ENCODE measurements at places on chromosomes 5 and 9.

DNA sequence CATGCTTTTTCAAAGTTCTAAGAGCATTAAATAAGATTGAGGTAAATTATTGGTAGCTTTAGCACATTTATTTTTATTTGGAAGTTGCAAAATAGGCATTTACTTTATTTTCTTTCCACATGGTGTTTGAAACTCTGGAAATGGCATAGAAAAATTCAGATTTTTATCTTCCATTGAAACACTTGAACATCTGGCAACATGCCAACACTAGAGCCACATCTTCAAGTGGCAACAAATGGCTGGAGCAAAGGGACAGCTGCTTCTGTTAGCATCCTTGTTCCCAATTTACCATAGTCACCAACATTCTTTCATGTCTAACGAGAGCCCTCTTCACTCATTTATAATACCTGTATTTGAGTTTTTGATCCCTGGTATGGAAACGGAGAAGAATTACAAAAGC lies 539.9 kb downstream of the ZNF608 start:
- no peak for DNase-seq

GRCh38 chr9:136081826-136082495 lies 13.1 kb downstream of the NACC2 start:
- DNase-seq: no peak

GRCh38 chr5:137563301-137563645 lies 64.1 kb upstream of the SPOCK1 start:
- DNase-seq: no peak

GRCh38 chr9:122302237-122303093 lies 37.8 kb downstream of the MRRF start:
- DNase-seq: no peak

GRCh38 chr5:158845941-158846340 lies 253.8 kb downstream of the EBF1 start:
- no peak for DNase-seq

DNA sequence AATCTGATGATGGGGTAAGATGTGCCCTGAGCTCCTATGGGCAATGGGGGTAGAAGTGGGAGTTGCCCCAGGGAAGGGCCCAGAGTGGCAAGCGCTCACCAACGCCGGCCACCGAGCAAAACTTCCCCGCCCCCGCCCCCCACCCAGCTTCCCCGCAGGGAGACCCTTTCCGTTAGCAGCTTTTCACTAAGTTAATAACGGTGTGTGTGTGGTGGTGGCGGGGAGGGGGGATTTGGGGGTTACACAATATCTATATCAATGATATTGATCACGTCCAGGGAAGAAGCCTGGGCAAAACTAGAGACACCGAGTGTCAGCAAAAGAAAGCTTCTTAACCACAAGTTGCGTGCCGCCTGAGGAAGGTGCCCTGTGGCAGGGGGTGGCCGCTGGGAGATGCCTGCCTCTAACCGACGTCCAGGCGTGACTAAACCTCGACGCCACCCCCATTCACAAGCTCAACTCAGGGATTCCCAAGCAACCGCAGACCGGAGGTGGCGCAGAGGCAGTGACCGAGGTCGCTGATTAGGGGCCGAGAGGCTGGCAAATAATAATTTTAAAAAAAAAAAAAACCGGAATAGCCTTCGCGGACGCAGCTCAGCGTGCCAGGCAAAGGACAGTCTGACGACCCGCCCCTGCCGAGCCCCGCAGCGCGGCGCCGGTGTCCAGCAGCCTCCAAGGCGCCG lies 222.6 kb downstream of the MEF2C start:
- no peak for DNase-seq

DNA sequence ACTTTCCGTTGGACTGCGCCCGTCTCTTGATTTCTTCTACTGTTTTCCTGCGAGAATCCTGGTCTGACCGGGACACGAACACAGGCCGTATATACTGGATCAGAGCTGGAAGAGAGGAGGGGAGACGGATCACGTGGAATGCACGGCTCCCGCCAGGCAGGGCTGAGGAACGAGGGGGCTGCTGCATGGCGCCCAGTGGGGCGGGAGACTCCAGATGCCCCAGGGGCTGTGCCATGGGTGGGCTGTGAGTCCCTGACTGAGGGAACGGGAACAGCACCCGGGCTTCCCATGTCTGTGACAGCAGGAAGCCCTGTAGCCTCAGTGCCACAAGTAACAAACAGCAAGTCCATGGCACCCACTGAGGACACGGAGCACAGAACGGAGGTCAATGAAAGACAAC lies 34.0 kb downstream of the LPCAT1 start:
- no peak for DNase-seq

DNA sequence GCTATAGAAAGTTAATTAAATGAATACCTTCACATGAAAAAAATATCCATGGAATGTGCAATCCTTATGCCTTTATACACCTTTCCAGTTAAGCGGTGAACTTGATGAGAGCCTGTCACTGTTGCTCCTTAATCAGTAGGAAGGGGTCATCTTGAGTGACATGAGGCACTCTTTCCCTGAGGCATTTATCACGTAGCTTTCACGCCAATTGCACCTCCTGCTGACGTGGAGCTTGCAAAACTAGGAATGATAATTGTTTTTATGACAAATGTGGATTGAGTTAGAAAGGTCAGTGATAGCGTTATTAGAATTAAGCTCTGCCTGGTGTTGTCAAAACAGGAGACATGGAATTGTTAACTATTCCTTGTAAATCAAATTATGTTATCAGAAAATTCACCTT lies 79.7 kb downstream of the SLF1 start:
- DNase-seq: no peak

DNA sequence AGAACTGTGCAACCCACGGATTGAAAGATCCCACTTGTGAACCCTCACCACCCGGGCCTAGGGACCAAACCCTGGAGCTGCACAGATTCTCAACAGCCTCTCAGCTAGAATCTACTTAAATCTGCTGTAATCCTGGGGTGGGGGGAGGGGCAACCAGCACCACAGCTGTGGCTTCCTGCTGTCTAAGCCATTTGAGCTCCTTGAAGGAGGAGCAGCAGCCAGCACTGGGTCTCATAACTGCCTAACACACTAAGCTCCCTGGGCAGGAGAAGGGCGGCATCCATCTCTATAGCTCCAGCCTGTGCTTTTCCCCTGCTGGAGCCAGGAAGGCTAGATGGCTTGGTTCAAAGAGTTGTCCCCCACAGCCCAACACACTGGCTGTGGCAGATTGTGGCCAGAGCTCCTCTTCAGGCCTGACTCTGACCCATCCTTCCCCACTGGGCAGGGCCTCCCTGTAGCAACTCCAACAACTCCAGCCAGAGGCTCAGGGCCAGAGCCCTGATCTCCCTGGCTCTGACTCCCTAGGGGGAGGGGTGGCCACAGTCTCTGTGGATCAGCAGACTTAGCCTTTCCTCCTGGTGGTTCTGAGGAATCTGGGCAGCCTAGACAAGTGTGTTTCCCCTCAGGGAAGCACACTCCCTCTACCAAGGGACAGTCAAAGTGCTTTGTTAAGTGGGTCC lies 72.0 kb upstream of the C9orf72 start:
- DNase-seq: no peak

- DNase-seq: peak; percentile 25
These were observed 142.1 kb downstream of the AGTPBP1 start for GRCh38 chr9:85599540-85600105.

GRCh38 chr9:130985606-130986162 lies 23.3 kb upstream of the LAMC3 start:
- DNase-seq: no peak

DNA sequence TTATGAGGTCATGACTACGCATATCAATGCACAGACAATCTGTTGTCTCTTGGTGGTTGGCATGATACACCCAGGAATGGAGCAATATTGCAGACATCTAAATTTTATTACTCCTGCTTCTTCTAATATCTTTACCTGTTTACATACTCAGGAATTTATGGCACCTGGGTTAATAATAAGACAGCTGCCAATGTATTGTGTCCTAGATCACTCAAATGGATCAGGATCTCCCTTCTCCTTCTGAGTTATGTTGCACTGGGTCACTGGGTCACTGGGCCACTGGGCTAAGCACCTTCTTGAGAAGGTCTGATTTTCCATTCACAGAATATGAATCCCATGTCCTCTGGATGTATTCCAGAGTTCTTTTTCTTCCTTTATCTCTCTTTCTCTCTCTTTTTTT lies 41.8 kb downstream of the CCL28 start:
- DNase-seq: no peak

DNA sequence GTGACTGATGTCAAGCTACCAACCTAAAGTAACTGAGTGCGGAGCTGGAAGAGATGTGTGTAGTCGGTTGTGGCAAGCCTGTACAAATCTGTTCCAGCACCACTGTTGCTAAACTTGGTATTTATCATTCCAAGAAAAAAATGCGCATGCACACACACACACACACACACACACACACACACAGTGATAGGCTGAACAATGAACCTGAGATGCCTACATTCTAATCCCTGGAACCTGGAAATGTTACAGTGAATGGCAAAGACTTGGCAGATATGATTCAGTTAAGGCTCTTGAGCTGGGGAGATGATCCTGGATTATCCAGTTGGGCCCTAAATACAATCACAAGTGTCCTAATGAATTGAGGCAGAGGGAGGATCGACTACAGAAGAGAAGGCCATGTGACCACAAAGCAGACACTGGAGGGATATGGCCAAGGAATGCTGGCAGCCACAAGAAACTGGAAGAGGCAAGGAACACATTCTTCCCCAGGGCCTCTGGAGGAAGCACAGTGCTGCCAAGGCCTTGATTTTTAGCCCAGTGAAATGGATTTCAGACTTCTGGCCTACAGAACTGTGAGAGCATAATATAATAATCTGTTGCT lies 49.7 kb upstream of the LHFPL2 start:
- DNase-seq: peak; percentile 66

- no peak for DNase-seq
These were observed 73.2 kb upstream of the SLIT3 start for GRCh38 chr5:169374111-169374510.

- no peak for DNase-seq
These were observed 793 bp upstream of the PKD2L2 start for GRCh38 chr5:137888466-137888862.

GRCh38 chr5:154713615-154714125 lies 41.5 kb upstream of the LARP1 start:
- peak; percentile 20 for DNase-seq

DNA sequence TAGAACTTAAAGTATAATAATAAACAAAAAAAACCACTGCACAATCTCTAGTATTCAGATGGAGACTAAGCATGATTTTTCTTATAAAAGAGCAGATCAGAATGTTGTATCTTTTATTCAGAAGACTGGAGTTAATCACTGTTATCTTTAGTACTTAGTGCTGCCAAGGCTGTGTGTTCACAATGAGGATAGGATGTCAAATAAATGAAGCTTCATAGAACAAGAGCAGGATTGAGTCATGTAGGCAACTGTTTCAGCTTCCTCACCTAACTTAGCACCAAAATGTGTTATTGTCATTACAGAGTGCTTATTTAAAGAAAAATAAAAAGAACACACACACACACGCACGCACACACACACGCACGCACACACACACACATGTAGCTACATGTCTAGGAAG lies 58.1 kb upstream of the CDKN2B start:
- peak; percentile 9 for DNase-seq

GRCh38 chr5:139150367-139150999 lies 47.7 kb downstream of the SIL1 start:
- no peak for DNase-seq

- DNase-seq: no peak
These were observed 355.4 kb upstream of the PDE4D start for GRCh38 chr5:60248901-60249300.

DNA sequence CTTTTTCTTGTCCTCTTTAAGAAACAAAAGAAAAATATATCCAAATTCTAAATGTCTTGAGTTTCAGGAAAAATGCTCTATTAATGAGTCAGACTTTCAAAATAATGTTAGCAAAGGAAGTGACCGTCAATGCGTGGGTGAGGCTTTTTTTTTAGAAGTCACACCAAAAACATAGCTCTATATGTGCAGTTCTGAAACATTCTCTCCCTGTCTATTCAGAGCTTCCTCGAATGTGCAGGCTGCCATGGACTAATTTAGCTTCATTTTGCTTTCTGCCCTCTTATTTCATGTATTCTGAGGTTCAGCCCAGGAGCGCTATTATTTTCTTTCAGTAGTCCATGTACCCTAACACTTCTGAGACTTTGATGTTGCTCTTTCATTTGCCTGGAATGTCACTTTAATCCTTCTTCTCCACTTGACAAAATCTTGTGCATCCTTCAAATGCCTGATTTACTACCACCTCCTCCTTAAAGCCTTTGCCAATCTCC lies 72.5 kb upstream of the RASA1 start:
- DNase-seq: peak; percentile 71

DNA sequence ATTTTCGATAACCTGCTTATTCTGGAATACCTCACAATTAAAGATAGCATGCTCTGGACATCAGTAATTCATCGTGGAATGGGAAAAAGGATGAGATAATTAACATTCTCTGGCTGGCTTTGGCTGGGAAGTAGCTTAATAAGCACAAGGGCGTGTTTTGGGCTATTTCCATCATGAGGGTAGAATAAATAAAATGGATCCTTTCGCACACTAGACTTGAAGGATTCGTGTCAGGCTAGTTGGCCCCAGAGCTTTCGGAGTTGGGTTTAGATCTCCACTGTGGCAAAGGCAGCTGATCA lies 151.2 kb upstream of the ADRA1B start:
- no peak for DNase-seq

GRCh38 chr5:133202066-133202665 lies 150.4 kb downstream of the HSPA4 start:
- no peak for DNase-seq

GRCh38 chr5:68576805-68577204 lies 361.2 kb downstream of the PIK3R1 start:
- DNase-seq: no peak

- DNase-seq: no peak
These were observed 200.2 kb upstream of the PANK3 start for GRCh38 chr5:168779333-168779732.

DNA sequence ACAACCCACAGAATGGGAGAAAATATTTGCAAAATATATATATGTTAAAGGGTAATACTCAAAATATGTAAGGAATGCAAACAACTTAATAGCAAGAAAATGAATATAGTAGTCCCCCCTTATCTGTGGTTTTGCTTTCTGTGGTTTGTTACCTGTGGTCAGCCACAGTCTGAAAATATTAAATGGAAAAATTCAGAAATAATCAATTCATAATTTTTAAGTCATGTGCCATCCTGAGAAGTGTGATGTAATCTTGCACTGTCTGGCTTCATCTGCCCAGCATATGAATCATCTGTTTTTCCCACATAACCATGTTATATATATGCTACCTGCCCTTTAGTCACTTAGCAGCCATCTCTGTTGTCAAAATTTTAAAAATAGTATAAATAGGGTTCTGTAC lies 11.7 kb downstream of the CER1 start:
- DNase-seq: no peak

DNA sequence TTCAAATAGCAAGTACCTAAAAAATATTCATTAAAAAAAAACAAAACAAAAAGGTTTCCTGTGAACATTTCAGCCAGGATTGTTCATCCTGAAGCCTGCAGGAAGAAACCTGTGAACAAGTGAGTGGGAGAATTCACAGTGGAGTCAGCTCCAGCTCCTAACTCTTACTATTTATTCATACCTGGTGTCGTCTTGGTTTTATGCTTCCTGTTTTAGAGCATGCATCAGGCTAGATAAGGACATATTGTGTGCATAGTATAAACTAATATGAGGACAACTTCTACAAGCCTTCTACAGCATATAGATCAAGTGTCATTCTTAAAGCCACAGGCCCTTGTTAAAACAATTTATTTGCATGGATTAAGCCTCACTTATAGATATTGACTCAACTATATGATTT lies 169.9 kb downstream of the EFNA5 start:
- DNase-seq: no peak
